ENCODE measurements at places on chromosomes 2 and 18.

DNA sequence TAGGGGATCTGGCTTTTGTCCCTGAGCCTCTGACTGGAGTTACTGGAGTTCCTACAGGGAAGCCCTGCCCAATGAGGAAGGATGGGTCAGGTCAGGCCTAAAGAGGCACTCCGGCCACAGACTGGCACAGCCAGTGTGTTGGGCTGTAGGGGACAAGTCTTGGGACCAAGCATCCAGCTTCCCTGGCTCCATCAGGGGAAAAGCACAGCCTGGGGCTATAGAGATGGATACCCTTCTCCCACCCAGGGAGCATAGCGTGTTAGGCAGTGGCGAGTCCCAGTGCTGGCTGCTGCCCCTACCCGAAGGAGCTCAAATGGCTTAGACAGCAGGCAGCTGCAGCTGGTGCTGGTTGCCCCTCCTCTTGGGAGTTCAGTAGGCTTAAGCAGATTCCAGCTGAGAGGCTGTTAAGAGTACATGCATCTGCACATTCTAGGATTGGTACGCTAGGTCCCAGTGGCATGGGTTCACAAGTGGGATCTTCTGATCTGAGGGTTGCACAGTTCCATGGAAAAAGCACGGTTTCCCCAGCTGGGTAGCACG, 111.4 kb downstream of the DCDC2C start:
- no peak overlapping the region for H3K4me3 ChIP-seq
- no peak overlapping the region for H3K27ac ChIP-seq
- DNase-seq: no peak

DNA sequence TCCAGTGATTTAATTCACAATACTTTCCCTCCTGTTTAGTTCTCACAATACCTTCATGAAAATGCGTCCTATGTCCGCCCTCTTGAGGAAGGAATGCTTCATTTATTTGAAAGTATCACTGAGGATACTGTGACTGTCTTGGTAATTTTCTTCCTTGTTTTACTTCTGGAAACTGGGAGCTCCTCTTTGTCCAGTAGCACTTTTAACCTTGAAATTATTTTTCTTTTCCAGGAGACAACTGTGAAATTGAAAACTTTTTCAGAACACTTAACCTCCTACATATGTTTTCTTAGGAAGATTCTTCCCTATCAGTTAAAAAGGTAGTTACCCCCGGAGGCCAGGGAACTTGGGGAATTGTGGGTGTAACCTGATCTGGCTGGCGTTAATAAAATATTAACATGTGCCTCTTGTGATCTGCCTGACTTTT, 58.9 kb upstream of the STON1 start:
- H3K4me3 ChIP-seq: peak overlapping the region; percentile 57
- peaks cover 11% of the 10 kb centered on the region for H3K4me1 ChIP-seq
- DNase-seq: no peak
- peak overlapping the region; percentile 83 for H3K27ac ChIP-seq
- no peaks in the 10 kb centered on the region for H3K27me3 ChIP-seq

DNA sequence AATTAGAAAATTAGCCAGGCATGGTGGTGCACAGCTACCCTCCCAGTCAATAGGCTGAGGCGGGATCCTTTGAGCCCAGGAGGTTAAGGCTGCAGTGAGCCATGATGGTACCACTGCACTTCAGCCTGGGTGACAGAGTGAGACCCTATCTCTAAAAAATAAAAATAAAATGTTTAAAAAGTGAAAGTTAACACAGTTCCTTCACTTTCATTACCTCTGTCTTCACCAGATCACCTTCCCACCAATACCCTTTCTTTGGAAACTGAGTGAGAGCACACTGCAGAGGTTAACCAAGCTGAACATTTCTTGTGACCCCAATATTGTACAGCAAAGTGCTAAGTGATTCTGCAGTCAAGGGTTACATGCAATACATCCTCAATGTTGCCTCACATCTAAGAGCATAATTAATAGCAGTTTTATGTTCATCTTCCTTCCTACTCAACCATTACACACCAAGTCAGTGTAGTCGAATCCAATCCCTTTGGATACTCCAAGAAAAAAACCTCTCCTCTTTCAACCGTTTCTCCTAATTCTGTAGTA, 1.7 kb downstream of the L3MBTL4 start:
- peak overlapping the region; percentile 85 for H3K4me3 ChIP-seq
- no peak for DNase-seq
- no peaks in the 10 kb centered on the region for H3K36me3 ChIP-seq

GRCh38 chr18:67504739-67505138, 11.8 kb downstream of the DSEL start:
- peaks cover 8% of the 10 kb centered on the region for H3K4me1 ChIP-seq
- peaks cover 3% of the 10 kb centered on the region for H3K36me3 ChIP-seq
- no peak overlapping the region for H3K4me3 ChIP-seq
- DNase-seq: no peak
- H3K27ac ChIP-seq: no peak overlapping the region
- no peaks in the 10 kb centered on the region for H3K27me3 ChIP-seq

DNA sequence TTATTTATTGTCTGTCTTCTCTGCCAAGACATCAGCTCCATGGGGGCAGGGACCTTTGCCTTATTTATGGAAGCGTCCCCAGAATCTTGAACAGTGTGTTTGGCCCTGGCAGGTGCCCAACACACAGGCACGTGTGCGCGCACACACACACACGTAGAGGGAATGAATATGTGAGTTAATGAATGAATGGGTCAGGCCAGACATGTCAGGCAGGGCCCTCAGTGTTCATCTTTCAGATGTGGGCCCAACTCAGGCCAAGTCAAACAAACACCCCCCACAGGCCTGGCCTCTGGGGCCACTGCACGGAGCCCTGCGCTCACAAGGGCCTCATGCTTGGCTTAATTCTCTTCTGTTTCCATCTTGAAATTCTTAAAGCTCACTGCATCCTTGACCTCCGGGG, 54.1 kb downstream of the DYSF start:
- no peak for DNase-seq
- peaks cover 13% of the 10 kb centered on the region for H3K4me1 ChIP-seq

- peaks cover 27% of the 10 kb centered on the region for H3K36me3 ChIP-seq
- no peak for DNase-seq
- peaks cover 17% of the 10 kb centered on the region for H3K4me1 ChIP-seq
- H3K27ac ChIP-seq: peak overlapping the region; percentile 72
- peaks cover 19% of the 10 kb centered on the region for H3K27me3 ChIP-seq
- peak overlapping the region; percentile 88 for H3K4me3 ChIP-seq
These were observed 1.1 kb upstream of the TMEM185B start for GRCh38 chr2:120224256-120224655.

Data from type B pancreatic cell (in vitro differentiated cells).